ENCODE measurements at places on chromosomes 11 and 22.
A peak's percentile ranks its signal among the peaks of the same experiment; 100 is the strongest.

GRCh38 chr22:49405590-49405989 is 422.1 kb downstream of the BRD1 start:
- DNase-seq, result no peak

DNA sequence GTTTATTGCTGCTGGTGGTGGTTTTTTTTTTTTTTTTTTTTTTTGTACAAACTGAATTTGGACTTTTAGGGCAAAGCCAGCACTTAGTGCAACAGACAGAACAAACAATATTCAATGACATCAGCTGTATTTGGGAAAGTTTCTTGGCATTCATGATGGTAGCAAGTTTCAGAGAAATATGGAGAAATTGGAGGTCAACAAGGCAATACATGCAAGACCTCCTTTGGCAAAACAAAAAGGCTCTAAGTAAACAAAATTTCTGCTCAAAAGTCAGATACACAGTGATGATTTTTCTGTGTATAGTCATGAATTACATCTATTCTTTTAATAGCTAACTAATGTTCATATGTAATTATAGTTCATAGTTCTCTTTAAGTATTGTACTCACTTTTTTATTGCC is 612.5 kb upstream of the LUZP2 start:
- DNase-seq, result no peak

- DNase-seq, result peak; percentile 99
Measured at GRCh38 chr11:57667117-57667735, 688 bp upstream of the ZDHHC5 start.

DNA sequence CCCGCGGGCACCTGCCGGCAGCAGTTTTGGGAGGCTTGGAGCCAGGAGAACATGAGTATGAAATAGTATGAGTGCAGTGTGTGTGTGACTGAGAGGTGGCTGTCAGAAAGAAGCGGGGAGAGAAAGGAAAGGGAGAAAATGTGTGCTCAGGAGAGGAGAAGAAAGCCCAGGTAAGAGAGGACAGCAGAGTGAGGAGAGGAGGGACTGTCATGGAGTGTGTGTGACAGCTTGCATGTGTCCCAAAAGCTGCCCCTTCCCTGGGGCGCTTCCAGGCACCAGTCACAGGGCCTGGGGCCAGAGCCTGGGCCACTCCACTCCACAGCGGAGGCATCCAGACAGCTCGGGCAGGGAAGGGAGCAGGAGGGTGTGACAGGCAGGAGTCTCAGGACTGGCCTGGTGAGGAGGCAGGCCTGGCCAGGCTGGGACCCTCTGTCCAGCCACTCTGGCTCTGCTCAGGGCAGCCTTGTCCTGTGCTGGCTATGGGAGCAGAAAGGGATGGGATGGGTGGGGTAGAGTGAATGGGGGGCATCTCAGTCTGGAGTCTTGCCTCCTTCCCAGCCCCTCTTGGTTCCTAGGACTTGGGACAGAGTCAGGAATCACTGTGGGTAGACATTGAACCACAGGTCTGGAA is 949 bp downstream of the MMP11 start:
- DNase-seq, result no peak

- no peak for DNase-seq
Measured at GRCh38 chr22:43521716-43522115, 109.9 kb downstream of the MPPED1 start.

All from GM23248 (cell line).